ENCODE measurements at places on chromosomes 13 and 19.

DNA sequence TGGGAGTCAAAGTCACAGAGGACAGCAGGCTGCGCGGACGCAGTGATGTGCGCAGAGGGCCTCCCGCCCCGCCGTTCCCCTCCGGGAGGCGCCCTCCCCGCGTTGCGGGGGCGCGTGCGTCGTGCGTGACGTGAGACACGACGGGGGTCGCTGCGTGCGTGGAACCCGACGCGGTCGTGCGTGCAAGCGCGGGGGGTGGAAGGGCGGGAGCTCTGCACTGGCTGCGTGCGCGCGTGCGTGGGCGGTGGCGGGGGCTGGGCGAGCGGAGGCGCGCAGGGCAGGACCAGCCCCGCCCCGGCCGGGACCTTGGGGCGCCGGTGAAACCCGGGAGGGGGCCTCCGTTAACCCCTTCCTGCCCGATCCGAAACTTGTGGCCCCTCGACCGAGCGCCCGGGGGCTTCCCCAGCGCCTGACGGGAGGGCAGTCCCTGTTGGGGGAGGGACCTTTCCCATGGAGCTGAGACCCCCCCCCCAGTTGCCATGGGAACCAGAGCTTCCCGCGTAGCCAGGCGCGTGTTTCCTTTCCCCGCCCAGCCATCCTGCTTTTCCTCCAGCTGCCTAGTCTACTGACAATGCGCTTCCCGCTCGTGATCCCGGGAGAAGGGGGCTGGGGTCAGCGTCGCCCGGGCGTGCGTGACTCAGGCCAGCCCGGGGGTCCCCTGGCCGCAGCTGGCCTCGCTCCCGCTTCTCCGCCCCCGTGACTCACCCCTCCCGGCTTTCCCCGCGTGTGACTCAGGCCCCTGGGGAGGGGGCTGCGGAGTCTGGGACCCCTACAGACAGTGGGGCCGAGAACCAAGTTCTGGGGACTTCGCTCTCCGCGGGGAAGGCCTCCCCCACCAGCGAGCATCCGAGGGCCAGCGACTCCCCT is 7.3 kb upstream of the HOOK2 start:
- peak; percentile 77 for DNase-seq

DNA sequence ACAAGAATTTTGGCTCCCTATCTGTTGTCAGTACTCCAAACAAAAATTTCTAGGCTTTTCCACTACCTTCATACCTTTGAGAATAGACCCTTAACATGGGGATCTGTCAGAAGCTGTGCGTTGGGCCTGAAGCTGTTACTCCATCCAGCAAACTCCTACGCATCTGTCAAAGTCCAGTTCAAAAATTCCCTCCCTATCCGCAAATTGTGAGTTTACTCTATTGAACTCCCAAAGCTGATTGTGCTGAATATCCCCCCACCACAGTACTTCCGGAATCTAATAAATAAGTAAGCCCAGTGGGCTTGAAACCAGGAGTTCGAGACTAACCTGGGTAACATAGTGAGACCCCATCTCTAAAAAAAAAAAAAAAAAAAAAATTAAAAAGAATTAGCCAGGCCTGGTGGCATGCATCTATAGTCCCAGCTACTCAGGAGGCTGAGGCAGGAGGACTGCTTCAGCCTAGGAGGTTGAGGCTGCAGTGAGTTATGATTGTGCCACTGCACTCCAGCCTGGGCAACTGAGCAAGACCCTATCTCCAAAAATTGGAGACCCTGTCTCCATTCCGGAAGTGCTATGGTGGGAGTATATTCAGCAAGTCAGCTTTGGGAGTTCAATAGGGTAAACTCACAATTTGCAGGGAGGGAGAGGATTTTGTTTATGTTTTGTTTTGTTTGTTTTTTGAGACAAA is 930 bp upstream of the FBN3 start:
- no peak for DNase-seq

- DNase-seq = no peak
These were observed 184.0 kb upstream of the UBL3 start for GRCh38 chr13:30034458-30034795.

DNA sequence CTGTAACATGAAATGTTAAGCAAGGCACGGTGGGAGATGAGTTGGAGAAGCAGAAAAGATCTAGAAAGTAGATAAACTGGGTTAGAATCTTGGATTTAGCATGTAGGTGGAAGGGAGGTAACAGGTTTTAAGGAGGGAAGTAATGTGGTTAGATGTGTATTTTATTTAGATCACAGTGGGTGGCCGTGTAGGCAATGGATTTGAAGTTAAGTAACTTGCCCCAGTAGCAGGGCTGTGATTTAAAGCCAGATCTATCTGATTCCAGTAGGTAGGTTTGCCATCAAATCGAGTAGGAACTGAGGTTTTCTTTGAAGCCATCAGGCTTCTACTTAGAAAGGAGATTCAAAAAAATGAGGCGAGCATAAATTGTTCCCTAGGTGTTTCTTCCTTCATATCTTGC is 50.6 kb upstream of the IL17D start:
- DNase-seq = no peak

GRCh38 chr19:16337809-16338469 is 13.3 kb downstream of the KLF2 start:
- DNase-seq = no peak

GRCh38 chr19:13055213-13056051 is 47.2 kb downstream of the LYL1 start:
- no peak for DNase-seq

- no peak for DNase-seq
These were observed 107.5 kb downstream of the PCCA start for GRCh38 chr13:100196375-100196774.

GRCh38 chr13:85545771-85546170 is 253.4 kb downstream of the SLITRK6 start:
- no peak for DNase-seq

DNA sequence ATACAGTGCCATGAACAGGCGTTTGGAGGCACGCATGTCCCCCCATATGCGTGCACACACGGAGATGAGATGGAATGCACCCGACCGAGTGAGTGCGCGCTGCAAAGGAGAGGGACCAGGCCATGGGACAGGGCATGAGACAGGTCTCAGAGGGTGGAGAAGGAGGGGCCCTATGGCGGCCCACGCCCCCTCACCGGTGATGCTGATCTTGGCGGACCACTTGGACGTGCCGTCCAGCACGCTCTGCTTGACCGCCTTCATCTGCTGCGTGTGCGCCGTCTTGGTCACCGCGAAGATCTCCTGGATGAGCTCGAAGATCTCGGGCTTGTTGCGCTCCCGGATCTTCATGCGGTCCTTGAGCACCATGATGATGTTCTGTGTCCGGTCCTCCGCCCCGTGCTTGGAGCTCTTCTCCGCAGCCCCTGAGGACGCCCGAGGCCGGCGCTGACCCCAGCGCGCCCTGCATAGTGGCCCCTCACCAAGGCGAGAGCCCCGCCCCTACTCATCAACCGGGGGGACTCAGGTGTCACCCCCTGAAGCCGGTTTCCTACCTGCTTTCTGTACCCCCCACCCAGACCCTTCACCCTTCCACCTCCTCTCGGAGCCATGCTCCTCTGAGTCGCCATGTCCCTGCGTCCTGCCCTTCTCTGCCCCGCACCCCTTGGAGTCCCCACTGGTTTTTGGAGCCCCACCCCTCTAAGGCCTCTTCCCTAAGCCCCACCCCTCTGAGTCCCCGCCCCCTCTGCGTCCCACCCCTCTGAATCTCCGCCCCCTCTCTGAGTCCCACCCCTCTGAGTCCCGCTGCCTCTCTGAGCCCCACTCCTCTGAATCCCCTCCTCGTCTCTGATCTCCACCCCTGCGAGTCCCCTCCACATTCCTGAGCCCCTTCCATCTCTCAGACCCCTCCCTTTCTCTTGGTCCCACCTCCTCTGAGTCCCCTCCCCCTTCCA is 40.8 kb downstream of the UNC13A start:
- DNase-seq = no peak

- DNase-seq = no peak
These were observed 69.8 kb upstream of the STARD13 start for GRCh38 chr13:33355201-33355895.

GRCh38 chr19:33554821-33555220 is 33.2 kb upstream of the PEPD start:
- no peak for DNase-seq

DNA sequence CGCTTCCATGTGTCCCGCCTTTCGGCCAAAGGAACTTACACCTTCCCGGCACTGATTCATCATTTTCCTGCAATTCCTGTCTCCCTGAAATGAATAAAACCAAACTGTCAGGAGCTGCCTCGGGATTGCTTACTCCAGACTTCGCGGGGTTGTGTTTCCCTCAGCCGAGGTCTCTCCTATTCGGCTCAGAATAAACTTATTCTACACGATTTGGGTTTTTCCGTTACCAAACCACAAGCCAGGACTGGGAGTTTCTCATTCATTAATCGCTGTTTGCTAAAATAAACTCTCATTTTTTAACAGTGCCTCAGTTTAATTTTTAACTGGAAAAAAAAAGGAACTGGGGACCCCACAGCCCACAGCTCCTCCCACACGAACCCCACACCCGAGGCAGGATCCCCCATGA is 667 bp downstream of the ZNF878 start:
- no peak for DNase-seq

DNA sequence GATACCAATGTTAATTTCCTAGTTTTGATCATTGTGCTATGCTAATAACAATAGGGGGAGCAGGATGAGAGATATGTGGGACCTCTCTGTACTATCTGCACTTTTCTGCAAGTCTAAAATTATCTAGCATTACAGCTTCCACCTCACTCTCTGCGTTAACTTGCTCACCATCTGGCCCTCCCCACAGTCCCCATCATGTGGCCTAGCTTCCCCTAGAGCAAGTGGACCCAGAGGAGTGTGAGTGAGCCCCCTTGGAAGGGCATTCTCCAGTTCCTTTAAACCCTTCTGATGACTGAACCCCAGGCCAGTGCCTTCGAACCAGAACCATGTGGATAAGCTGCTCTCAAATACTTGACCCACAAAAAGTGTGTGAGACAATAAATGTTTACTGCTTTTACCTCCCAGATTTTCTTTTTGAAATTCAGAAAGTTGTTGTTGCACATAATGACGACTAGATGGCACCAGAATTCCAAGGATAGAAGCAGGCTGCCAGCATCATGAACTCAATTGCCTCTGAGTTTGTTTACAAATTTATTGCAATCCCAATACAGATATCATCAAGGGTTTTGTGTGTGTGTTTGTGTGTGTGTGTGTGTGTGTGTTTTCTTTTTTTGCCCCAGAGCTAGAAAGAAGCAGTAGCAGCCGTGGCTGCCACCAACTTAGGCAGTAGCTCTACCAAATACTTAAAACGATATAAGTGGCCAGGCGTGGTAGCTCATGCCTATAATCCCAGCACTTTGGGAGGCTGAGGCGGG is 49.0 kb upstream of the ZNF780A start:
- DNase-seq = no peak

DNA sequence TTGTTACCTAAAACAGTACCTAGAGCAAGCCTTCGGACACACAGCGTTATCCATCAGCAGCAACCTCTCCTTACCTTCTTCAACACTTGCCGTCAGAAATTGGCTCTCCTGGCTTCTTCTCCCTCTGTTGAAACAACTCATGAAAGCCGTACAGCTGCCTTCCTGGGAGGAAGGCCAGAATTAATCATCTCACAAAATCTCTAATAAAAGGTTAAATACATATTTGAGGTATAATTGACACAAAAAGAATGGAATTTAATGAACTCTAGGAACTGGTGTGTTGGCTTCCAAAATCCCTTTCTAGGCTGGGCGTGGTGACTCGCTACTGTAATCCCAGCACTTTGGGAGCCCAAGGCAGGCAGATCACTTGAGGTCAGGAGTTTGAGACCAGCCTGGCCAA is 37.3 kb upstream of the GTF2F2 start:
- DNase-seq = no peak

DNA sequence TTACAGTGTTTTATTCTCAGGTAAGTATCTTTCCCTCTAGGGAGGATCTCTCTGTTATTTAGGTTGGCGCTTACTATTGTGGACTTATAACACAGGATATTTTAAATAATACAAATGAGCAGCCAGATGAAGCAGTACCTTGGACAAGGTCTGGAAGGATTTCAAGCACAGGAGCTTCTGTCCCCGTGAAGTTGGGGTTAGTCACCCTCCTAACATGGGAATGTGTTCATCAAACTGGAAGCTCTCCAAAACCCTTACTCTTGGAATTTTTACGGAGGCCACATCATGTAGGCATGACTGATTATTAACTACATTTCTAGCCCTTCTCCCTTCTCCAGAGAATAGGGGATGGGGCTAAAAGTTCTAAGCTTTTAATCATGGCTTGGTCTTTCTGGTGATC is 38.3 kb upstream of the SPRY2 start:
- no peak for DNase-seq

DNA sequence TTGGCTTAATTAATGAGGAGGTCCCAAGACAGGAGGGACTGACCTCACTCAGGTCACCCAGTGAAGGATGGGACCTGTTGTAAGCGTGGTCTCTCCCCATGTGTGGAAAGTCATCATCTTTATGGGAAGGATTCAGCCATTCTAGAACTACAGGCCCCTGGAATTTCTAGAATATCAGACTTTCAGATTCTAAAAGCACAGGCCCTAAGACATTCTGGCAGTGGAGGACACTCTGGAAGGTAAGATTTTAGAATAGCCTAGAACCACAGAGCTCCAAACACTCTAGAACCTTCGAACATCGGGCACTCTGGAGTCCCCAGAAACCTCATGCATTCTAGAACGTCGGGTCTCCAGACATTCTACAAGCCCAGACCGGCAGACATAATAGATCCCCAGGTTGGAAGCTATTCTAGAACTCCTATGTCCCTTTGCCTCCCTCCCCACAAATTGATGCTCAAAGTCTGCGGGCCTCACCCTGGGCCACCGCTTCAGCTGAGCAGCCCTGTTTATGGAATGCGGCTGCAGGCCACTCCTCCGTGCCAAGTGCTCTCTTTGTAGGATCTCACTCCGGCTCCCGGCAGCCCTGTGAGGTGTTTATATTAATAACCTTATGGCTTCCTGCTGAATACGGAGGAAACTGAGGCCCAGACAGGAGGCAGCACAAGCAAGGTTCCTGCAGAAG is 1.9 kb upstream of the KLK15 start:
- DNase-seq = no peak

- no peak for DNase-seq
These were observed 101.7 kb downstream of the TNFRSF19 start for GRCh38 chr13:23671897-23672296.

DNA sequence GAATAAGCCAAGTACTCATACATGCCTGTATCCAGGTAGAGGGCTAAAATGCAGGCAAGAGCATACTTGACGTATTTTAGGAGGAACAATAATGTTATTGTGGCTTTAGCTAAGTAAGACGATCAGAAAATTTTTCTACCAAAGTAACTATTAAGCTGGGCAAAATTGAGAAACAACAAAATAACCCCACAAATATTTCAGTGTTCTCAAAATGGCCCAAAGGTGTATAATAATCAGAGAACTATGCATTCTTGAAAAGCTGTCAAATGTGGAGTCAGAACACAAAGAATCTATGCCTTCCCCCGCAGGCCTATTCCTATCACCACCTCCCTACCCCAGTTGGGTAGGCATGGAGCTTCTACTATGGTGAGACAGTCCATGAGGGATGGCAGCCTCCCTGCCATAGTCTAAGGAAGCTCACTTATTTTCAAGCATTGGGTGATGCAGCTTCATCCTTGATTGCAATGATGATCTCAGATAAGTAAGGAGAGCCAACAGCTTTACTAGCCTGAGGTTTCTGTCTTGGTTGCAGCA is 1132.5 kb upstream of the SPRY2 start:
- DNase-seq = no peak

- DNase-seq = no peak
These were observed 11.3 kb upstream of the ERICH6B start for GRCh38 chr13:45626731-45627374.

GRCh38 chr19:44857837-44858236 is 11.7 kb downstream of the NECTIN2 start:
- no peak for DNase-seq

- DNase-seq = no peak
These were observed 32.6 kb downstream of the SHISA2 start for GRCh38 chr13:26019251-26019650.

- no peak for DNase-seq
These were observed 20.9 kb upstream of the KLF2 start for GRCh38 chr19:16303755-16304154.

GRCh38 chr19:51116736-51117286 is 7.9 kb upstream of the SIGLEC9 start:
- no peak for DNase-seq
